RPMI8226 (cell line): ENCODE measurements at places on chromosomes 2 and 18.

DNA sequence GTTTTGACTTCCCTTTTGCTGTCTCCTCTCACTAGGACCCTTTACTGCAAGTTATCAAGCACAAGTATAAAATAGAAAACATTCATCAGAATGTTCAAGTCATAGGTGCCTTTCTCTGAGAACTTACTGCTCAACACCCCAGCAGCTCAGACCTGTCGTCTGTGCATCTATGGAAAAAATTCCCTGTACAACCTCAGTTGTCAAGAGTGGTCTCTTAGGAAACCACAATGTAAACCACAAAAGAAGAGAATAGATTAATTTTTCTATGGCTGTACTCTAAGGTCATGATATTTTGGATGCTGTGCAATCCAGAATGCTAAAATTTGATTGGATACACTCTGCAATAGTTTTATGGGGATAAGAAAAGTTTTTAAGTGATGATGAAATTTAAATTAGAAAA, 84.1 kb downstream of the RBMS1 start:
- DNase-seq = no peak

DNA sequence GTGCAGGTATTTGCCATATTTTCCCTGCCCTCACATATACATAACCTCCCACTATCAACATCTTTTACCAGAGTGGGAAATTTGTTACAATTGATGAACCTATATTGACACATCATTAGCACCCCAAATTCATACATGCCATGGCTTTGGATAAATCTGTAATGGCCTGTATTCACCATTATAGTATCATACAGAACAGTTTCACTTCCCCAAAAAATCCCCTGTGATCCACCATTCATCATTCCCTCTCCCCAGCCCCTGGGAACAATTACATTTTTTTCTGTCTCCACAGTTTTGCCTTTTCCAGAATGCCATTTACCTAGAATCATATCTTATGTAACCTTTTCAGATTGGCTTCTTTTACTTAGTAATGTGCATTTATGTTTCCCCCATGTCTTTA, 494.5 kb downstream of the RNF144A start:
- DNase-seq = no peak

GRCh38 chr2:201996006-201996405, 37.6 kb upstream of the FZD7 start:
- no peak for DNase-seq

DNA sequence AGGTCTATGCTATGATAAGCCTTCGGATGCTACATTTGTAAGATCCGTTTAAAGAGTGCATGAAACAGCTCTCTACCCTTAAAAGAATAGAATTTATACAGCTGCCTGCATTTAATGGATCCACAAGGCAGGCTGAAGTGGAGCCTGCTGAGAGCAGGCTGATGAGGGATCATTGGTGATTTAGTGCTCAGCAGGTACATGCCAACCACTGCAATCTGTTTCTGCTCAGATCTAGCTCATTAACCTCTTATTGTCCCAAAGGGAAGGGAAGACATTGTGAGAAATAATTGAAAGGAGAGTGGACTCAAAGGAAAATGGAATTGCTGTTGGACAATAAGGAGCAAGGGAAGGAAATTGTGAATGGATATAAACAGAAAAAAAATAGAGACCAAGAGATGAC, 822.6 kb downstream of the TRIB2 start:
- DNase-seq = no peak

DNA sequence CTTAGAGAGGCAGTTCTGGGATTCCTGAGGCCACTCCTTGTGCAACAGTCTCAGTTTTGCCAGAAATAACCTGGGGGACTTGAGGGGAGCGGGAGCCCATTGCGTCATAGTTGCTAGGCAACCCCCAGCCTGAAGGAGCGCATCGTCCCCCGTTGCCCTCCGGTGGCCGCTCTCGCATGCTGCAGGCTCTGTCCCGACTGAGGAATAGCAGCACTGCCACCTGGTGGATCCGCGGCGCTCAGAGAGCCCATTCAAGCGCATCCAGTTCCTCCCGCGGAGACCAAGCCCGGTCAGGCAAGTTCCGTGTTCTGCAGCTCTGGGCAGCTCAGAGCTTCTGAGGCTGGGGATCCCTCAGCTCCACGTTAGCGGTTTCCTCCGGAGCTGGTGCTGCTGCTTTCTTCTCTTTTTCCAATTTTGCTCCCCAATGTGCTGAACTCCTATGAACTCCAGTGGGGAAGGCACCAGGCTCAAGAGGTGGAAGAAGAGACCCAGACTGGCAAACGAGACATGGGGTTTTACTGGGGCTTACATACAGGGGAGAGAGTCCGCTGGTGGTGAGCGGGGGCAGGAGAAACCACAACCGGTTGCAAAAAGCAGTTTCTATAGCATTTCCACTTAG, 15.1 kb downstream of the SLC4A3 start:
- DNase-seq = peak; percentile 89

- no peak for DNase-seq
Observed at GRCh38 chr18:55781481-55781957, 193.5 kb upstream of the TCF4 start.

DNA sequence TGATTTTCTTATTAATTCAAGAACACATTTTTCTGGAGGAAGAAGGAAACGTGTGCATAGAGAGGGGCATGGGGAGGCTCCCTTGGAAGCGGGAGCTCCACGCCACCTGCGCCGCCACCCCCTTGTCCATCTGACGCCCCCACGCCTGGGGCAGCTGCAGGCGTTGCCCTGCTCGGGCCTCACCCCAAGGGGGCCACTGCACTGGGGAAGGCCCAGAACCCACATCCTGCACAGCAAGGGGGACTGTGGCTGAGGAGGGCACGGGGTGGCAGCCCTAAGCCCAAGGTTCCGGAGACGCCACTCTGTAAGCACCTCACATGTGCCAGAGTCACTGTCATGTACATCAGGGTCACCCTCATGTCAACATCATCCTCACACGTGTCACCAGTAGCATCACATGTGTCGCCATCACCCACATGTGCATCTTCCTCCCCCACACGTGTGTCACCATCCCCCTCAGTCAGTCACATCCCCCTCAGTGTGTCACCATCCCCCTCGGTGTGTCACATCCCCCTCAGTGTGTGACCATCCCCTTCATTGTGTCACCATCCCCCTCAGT, 486.7 kb upstream of the SALL3 start:
- DNase-seq = no peak

- DNase-seq = no peak
Observed at GRCh38 chr2:138102664-138103063, 138.4 kb downstream of the HNMT start.

DNA sequence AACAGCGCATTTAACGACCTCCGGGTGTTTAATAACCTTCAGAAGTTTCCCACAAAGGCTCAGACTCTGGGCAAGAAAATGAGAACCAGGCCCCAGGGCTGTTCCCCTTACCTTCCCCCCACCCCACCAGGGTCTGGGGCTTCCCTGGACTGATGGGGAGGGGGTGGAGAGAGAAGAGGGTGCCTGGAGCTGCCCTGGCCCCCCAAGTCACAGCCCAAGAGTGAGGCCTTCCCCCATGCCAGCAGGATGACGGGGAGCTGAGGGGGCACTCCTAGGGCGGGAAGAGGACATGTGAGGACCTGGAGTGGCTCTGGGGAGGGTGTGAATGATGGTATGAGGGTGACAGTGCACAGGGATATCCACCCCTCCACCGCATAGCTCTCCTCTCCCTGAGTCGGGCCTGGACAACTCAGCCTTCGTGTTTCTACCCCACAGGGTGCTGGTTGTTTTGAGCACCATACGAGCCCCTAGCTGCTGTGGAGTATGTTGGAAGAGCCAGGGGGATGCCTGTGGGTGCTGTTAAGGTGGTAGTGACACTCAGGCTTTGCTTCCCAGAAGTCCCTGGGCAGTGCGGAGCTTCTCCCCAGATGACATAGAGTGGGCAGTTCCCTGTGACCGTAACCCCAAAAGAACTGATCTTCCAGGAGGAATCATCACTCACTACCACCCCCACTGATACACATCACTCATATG, 3.9 kb downstream of the PKDCC start:
- no peak for DNase-seq

- DNase-seq = no peak
Observed at GRCh38 chr2:228901531-228901930, 369.6 kb downstream of the PID1 start.

DNA sequence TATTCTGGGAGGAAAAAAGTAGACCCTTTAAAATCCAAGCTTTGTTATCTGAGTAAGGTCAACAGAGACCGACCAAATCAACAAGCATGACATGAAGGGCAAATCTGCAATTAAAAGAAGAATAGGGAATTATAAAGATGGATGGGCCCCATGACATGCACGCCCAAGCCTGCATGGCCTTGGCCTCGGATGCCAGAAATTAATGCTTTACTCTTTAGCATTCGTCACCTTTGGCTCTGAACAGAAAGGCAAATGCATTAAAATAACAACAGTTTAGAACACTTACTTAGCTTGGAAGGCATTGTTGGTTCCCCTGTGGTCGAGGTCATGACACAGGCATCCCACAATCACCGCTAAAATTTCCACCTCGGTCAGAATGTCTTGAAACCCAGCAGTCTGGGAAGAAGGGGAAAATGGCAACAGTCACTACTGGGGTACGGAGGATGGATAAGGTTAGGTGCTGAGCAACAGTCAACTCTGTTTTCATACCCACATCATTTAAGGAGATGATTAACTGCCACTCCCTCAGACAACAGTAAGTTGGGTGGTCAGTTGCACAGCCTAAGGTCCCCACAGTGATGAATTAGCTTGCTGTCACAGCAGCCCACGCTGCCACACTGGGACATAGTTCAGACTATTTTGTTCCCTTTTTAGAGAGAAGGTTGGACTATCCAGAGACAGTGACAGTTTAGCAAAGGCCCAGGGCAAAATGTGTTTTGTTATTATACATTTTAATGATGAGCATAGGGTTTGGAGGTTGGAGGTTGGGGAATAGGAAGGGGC, 319.1 kb downstream of the AGPS start:
- DNase-seq = no peak

DNA sequence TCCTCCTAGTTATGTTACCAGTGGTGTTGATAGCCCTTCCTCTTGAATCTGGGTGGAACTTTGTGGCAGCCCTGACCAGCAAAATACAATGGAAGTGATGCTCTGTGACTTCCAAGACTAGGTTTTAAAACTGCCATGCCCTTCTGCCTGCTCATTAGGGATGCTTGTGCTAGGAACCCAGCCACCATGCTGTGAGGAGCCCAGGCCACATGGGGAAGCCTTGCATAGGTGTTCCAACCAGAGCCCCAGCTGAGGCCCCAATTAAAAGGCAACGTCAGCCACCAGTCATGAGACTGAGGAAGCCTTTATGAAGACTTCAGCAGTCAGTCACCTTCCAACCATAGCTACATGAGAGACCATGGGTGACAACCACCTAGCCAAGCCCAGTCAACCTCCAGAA, 14.0 kb upstream of the MAPRE2 start:
- no peak for DNase-seq
